ENCODE measurements at places on chromosomes 12 and 14. TPM values are rescaled to one million over a fixed set of nuclear protein-coding genes. Genes with fewer than 3 reads are reported as not detected.

GRCh38 chr12:12736759-12737676 lies 19.9 kb downstream of the CDKN1B start:
- no peak for DNase-seq

- no peak for DNase-seq
Observed at GRCh38 chr12:10354071-10354470, 35.8 kb downstream of the KLRK1 start.

The KLRC1 gene
- 0.32 TPM for total RNA-seq

The BRMS1L gene
- total RNA-seq: 13.0 TPM

The KCNC2 gene
- total RNA-seq: not detected

All from left ventricle myocardium superior (tissue), 1 donor.